Liver (tissue), 10 donors: ENCODE measurements at places on chromosomes 7 and 10. TPM values are rescaled to one million over a fixed set of nuclear protein-coding genes. Genes with fewer than 3 reads are reported as not detected.

DNA sequence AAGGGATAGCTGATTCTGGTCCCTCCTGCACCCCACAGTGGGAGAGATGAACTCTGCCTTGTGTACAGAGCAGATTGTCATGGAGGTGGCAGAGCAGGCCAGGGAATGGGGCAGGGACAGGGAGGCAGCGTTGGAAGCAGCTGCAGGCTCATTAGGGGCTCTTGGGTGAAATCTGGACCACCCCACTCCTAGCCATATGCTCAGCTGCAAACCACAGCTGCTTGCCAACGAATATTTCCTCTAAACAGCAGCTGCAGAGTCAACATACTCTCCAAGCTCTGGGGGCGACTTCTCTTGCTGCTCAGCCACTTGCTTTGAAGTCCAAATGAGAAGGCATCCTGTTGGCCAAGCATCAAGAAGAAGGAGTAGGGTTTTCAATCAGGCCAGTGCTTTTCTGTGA is 302.3 kb upstream of the AUTS2 start:
- no peak overlapping the region for H3K27ac ChIP-seq
- DNase-seq: no peak
- H3K36me3 ChIP-seq: no peaks in the 10 kb centered on the region
- H3K4me1 ChIP-seq: no peaks in the 10 kb centered on the region

GRCh38 chr7:75789361-75789924 is 17.4 kb upstream of the CCL26 start:
- no peak overlapping the region for H3K4me3 ChIP-seq
- no peaks in the 10 kb centered on the region for H3K27me3 ChIP-seq
- no peaks in the 10 kb centered on the region for H3K4me1 ChIP-seq
- no peak overlapping the region for H3K27ac ChIP-seq

GRCh38 chr10:70494966-70495365 is 16.4 kb downstream of the PALD1 start:
- H3K27ac ChIP-seq: peak overlapping the region; percentile 37
- no peaks in the 10 kb centered on the region for H3K36me3 ChIP-seq
- no peaks in the 10 kb centered on the region for H3K4me1 ChIP-seq
- H3K27me3 ChIP-seq: no peaks in the 10 kb centered on the region
- no peak for DNase-seq

GRCh38 chr10:47370878-47371277 is 13.2 kb downstream of the ZNF488 start:
- no peak overlapping the region for H3K27ac ChIP-seq
- peak; percentile 31 for DNase-seq
- H3K27me3 ChIP-seq: no peaks in the 10 kb centered on the region
- H3K36me3 ChIP-seq: no peaks in the 10 kb centered on the region
- H3K4me3 ChIP-seq: no peak overlapping the region

DNA sequence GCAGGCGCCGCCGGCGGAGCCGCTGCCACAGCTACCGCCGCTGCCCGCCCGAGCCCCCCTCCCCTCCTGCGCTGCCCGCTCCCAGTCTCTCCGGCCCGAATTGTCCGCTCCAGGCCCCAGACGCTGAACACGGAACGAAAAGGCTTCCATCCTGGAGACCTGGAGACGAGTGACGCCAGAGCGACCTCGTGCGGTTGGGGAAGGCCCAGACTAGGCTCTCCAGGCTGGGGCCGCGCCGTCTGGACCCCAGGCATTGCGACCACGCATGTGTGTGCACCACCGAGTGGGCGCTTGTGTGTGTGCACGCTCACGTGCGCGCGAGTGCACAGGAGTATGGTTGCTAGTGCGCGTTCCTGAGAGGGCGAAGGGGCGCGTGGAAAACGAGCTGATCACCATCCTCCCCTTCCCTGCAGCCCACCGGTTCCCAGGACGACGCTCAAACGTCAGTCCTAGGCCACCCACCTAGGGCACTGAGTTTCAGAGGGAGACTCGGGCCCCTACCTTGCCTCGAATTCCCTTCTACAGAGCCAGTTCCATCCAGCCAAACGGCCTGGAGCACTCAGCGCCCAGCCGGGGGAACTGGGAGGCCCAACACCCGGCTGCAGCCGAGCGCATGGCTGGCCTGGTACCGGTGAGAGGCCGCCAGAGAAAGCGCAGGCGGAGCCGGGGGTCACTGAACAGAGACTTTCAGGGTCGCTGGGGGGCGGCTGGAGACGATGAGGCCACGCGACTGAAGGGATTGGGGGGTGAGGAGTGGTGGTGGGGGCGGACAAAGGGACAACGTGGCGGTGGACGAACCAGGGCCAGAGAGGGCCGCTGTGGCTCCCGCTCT is 11.6 kb downstream of the LBX1 start:
- H3K4me3 ChIP-seq: no peak overlapping the region
- no peak overlapping the region for H3K27ac ChIP-seq
- no peaks in the 10 kb centered on the region for H3K36me3 ChIP-seq
- no peak for DNase-seq

DNA sequence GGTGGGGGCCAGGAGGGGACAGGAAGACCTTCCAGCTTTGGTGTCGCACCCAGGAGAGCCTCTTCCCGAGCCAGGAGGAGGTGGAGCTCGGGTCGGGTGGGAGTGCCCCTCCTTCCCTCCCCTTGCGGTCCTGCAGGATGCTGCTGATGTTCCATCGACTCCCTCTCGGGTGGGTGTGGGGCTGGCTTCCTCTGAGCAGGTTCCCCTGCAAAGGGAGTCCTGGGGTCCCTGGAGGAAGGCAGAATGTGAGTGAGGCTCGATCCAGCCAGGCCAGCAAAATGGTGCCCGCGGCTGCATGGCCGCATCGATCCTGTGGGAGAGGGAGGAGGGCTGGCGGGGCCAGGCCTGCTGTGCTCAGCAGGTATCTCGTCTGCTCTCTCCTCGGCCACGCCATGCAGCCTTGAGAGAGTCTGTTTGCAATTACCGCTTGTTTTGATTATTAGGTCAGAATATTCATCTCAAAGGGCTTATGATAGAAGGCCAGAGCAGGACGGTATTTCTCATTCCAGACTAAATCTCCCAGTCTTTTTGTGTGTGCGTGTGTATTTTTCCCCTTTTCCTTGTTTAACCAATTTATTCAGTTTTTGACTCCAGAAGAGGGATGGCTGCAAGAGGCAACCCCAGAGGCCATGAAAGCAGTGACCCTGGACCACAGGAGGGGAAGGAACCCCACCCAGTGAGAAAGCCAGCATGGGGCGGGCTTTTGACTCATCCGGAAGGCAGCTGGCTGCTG is 137.3 kb upstream of the ZMIZ1 start:
- no peak overlapping the region for H3K4me3 ChIP-seq
- no peaks in the 10 kb centered on the region for H3K36me3 ChIP-seq
- DNase-seq: no peak
- no peak overlapping the region for H3K27ac ChIP-seq

DNA sequence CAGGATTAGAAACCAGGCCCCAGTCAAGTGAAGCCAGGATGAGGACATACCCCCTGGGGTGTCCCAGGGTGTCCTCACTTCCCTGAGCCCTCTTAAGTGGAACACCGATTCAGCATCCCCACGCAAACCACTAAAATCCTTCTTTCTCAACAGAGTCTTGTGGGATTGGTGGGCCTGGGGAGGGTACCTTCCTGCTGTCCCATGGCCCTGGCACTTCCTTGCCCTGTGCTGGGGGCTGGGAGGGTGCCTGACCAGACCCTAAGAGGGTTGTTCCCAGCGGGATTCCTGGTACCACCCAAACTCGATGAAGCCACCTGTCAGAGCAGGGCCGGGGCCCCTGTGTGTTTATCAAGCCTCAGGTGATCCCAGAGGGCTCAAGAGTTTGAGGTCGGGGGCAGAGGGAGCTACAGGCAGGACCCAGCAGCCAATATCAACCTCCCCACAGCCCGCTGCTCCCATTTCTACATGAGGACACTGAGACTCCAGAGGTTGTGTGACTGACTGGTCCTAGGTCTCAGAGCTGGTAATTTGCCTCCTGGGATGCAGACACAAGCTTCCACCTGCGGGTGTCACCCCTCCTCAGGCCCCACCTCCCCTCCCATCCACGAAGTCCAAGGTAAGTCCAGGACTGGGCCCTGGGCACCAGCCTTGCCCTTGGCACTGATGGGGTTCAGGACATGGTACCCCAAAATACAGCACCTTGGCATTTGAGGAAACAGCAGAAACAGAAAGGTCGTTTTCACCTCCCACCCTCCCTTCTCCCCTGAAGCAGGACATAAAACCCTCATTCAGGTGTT is 31.4 kb downstream of the OAT start:
- H3K4me3 ChIP-seq: no peak overlapping the region
- peaks cover 13% of the 10 kb centered on the region for H3K4me1 ChIP-seq
- no peaks in the 10 kb centered on the region for H3K27me3 ChIP-seq
- no peak overlapping the region for H3K27ac ChIP-seq
- no peak for DNase-seq

- no peak overlapping the region for H3K4me3 ChIP-seq
- no peak overlapping the region for H3K27ac ChIP-seq
- H3K27me3 ChIP-seq: no peaks in the 10 kb centered on the region
- no peak for DNase-seq
- H3K4me1 ChIP-seq: no peaks in the 10 kb centered on the region
- H3K36me3 ChIP-seq: no peaks in the 10 kb centered on the region
Observed at GRCh38 chr10:113825791-113826190, 28.1 kb downstream of the DCLRE1A start.

- H3K27me3 ChIP-seq: no peaks in the 10 kb centered on the region
- DNase-seq: no peak
- H3K27ac ChIP-seq: no peak overlapping the region
- H3K4me1 ChIP-seq: no peaks in the 10 kb centered on the region
- no peaks in the 10 kb centered on the region for H3K36me3 ChIP-seq
Observed at GRCh38 chr10:48234787-48235186, 39.7 kb downstream of the FRMPD2 start.

DNA sequence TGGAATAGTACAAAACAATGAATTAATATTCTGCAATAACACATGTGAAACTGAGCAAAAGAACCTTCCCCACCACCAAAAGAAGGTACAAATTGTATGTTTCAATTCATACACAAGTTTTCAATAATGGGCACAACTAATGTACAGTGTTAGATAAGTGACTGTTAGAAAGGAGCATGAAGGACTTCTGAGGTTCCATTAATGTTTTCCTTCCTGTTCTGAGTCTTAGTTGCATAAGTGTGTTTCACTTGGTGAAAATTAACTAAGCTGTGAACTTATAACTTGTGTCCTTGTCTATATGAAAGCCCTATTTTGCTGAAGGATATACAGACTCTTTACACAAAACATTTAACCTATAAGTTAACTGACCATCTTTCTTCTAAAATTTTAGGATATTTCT is 8.2 kb downstream of the GSAP start:
- H3K4me3 ChIP-seq: no peak overlapping the region
- H3K36me3 ChIP-seq: no peaks in the 10 kb centered on the region
- no peaks in the 10 kb centered on the region for H3K27me3 ChIP-seq
- peaks cover 4% of the 10 kb centered on the region for H3K4me1 ChIP-seq
- no peak for DNase-seq
- H3K27ac ChIP-seq: no peak overlapping the region

- no peak for DNase-seq
- no peaks in the 10 kb centered on the region for H3K36me3 ChIP-seq
- H3K27ac ChIP-seq: no peak overlapping the region
- no peak overlapping the region for H3K4me3 ChIP-seq
Observed at GRCh38 chr10:66021423-66021822, 904.4 kb upstream of the LRRTM3 start.

DNA sequence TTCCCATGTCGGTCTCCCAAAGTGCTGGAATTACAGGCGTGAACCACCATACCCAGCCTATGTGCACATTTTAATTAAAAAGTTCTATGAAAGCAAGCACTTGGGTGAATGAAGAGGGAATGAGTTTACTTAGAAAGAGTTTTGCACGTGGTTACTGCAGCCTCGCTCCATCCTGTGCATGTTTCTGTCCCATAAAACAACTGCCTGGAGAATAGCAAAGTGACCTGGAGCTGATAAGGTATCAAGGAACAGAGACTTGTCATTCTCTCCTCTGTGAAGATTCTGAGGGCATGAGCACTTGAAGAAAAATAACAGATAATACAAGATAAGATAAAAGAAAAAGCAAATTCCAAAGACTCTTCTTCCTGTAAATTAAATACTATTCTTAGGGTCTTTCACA is 112.2 kb upstream of the JCAD start:
- H3K27me3 ChIP-seq: no peaks in the 10 kb centered on the region
- no peak for DNase-seq
- H3K27ac ChIP-seq: no peak overlapping the region
- H3K4me3 ChIP-seq: no peak overlapping the region
- H3K36me3 ChIP-seq: no peaks in the 10 kb centered on the region

DNA sequence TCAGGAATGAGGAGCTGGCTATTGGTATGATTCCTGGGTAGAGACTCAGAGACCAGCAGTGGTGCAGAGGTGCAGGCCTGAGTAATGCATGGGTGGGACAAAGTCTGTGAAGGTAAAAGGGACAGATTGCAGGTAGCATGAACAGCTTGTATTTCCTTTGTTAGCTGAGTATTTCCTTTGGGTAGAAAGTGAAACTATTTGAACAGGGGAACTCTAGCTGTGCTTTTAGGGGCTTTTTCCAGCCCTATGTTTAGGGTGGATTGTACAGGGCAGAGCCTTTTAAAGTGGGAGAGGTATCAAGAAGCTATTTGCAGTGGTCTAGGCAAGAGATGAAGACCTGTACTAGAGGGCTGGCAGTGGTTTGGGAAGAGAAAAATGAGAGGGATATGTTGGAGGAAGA is 739.9 kb downstream of the REEP3 start:
- no peaks in the 10 kb centered on the region for H3K4me1 ChIP-seq
- no peak for DNase-seq
- no peak overlapping the region for H3K4me3 ChIP-seq
- no peaks in the 10 kb centered on the region for H3K27me3 ChIP-seq
- H3K36me3 ChIP-seq: no peaks in the 10 kb centered on the region

DNA sequence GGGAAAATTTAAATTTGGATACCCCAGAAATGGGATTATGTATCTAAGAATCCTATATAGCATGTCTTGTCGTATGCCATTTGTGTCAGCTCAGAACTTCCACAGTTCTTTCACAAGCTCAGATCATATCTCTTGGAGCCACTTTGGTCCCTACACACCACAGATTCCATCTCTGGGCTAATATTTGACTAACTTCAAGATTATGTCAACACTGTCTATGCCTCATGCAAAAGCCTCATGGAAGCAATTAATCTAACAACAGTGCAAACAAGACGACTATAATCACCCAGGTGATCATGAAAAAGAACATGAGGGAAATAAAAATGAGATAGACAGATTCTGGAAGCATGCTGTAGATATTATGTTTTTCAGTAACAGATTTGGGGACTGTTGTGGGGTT is 189.1 kb downstream of the LRRTM3 start:
- H3K4me3 ChIP-seq: no peak overlapping the region
- no peaks in the 10 kb centered on the region for H3K4me1 ChIP-seq
- no peaks in the 10 kb centered on the region for H3K36me3 ChIP-seq
- DNase-seq: no peak
- H3K27me3 ChIP-seq: no peaks in the 10 kb centered on the region

Gene TMEM270
- not detected for total RNA-seq

Gene CALY
- total RNA-seq: not detected

Gene SKIDA1
- 2.6 TPM for total RNA-seq

Gene OR2A12
- total RNA-seq: not detected

Gene DNMBP
- total RNA-seq: 3.8 TPM

Gene FKBP6
- total RNA-seq: not detected
